ENCODE measurements at places on chromosomes 6 and 20.
A peak's percentile ranks its signal among the peaks of the same experiment; 100 is the strongest.

DNA sequence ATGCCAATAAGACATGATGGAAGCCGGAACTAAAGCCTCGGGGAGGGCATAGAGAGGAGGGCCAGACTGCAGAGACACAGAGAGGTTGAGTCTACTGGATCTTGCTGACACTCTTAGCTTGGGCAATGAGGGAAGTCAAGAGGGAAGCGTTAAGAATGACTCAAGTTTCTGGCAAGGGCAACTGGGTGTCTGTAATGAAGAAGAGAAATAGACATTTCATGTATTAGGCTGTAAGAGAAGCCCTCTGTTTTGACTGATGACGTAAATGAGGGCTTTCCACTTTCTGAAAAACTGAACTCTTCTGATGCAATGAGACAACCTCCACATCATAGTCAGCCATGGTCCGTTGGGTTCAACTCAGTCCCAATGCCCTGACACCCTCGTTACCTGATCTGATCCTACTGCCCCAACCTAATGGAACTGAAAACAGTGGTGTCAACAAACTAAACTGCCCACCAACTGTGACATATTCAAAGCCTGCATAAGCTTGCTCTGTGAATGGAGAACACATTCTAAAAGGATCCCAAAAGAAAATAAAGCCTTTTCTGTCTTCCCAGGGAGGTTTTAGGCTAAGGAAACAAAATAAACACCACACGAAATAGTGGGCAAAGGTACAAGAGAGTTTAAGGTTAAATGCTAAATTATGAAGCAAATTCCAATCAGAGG is 45.8 kb upstream of the PNRC1 start:
- DNase-seq: no peak

GRCh38 chr20:23926944-23927872 is 47.7 kb upstream of the CST5 start:
- no peak for DNase-seq

DNA sequence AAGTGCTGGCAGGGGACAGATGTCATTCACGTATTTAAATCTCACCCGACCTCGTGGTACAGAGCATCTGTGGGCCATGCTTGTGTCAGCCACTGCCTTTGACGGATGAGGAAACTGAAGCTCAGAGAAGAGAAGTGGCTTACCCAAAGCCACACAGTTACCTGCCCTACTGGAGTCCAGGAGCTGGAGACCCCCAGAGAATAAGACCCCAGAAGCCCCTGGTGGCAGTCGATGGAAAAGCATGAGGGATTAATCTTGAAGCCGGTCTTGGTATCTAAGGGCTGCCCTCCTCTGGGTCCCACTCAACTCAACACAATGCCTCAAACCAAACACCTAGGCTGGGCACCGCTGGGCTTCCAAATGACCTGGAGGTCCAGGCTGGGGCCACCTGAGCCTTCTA is 83.1 kb downstream of the GRM4 start:
- DNase-seq: no peak

DNA sequence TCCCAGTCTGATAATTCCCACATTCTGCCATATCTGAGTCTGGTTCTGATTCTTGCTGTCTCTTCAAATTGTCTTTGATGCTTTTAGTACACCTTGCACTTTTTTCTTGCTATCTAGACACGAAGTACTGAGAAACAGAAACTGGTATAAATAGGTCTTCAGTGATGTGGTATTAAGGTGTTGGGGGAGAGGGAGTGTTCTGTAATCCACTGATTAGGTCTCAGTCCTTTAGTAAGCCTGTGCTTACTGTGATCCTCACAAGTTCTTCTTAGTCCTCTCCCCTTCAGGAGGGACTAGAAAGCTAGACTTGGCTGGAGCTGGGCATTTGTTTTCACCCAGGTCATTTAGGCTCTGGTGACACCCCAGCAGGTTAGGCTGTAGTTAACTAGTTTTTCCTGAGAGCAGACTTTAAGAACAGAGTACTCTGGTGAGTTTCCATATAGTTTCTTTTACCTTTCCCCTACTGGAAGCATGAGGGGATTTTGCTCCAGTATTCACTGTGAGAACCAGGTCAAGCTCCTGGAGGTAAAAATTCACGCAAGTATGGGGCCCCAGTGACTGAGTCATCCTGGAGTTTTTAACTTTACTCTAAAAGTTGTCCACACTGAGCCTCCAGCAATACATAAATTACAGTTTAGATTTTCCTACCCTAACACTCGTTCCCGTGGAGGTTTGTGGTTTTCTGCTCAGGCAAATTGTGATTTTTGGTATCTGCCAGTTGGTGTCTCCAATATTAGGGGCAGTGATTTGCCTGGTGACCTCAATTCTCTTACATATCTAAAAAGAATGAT is 154.6 kb downstream of the CDKAL1 start:
- DNase-seq: no peak

- DNase-seq: peak; percentile 67
Observed at GRCh38 chr6:30542404-30542725, 13.9 kb downstream of the GNL1 start.

DNA sequence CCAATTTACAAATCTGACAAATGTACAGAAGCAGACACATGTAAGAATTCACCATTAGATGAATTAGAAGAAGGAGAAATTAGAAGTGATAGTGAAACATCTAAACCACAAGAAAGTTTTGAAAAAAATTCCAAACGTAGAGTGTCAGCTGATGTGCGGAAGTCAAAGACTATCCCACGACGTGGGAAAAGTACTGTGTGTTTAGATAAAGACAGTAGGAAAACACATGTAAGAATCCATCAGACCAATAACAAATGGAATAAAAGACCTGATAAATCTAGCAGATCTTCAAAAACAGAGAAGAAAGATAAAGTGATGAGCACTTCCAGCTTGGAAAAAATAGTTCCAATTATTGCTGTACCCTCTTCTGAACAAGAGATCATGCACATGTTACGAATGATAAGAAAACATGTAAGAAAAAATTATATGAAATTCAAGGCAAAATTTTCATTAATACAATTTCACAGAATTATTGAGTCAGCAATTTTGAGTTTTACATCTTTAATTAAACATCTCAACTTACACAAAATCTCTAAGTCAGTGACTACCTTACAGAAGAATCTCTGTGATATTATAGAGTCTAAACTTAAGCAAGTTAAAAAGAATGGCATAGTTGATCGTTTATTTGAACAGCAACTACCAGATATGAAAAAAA is 28.1 kb upstream of the GJA10 start:
- DNase-seq: no peak

- DNase-seq: no peak
Observed at GRCh38 chr6:135002974-135003703, 51.5 kb downstream of the HBS1L start.

GRCh38 chr20:58613061-58613854 is 37.8 kb upstream of the STX16 start:
- no peak for DNase-seq

DNA sequence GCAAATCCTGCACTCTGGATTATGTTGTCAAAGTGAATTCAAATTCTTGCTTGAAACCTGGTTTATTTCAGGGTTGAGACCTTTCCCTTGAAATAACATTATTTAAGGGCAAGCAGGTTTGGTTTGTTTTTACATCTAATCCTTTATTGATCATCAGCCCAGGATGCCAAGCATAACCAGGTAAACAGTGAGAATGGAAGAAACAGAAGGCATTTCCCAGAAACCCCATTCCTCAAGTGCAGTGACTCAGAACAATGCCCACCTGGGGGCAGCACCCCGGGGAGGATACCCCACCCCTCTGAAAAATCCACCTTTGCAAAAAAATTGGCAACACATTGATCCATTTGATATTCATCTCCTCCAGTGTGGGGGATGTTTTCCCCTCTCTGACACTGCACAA is 32.5 kb downstream of the POFUT1 start:
- DNase-seq: no peak

GRCh38 chr6:139521338-139521737 is 146.9 kb upstream of the CITED2 start:
- DNase-seq: no peak

GRCh38 chr6:54248319-54248718 is 59.9 kb upstream of the TINAG start:
- DNase-seq: no peak

- DNase-seq: no peak
Observed at GRCh38 chr6:161796681-161797080, 522.8 kb upstream of the AGPAT4 start.

- no peak for DNase-seq
Observed at GRCh38 chr6:104958178-104959025, 1.5 kb downstream of the LIN28B start.

DNA sequence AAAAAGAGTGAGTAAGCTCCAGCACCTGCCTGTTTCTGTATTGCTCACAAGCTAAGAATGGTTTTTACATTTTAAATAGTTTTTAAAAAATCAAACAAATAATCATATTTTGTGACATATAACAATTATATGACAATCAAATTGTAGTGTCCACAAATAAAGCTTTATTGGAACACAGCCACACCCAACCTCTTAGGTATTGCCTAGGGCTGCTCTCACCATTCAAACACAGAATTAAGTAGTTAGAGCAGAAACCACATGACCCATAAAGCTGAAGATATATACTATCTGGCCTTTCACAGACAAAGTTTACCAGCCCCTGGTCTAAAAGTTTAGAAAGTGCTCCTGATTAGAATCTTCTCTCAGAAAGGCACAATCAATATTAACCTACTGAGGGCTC is 11.2 kb downstream of the TNFRSF21 start:
- DNase-seq: no peak

- no peak for DNase-seq
Observed at GRCh38 chr6:126880964-126881363, 237.5 kb upstream of the RSPO3 start.

- DNase-seq: no peak
Observed at GRCh38 chr20:60573003-60573680, 614.9 kb downstream of the CDH26 start.

- no peak for DNase-seq
Observed at GRCh38 chr20:16707674-16708073, 22.2 kb upstream of the SNRPB2 start.

DNA sequence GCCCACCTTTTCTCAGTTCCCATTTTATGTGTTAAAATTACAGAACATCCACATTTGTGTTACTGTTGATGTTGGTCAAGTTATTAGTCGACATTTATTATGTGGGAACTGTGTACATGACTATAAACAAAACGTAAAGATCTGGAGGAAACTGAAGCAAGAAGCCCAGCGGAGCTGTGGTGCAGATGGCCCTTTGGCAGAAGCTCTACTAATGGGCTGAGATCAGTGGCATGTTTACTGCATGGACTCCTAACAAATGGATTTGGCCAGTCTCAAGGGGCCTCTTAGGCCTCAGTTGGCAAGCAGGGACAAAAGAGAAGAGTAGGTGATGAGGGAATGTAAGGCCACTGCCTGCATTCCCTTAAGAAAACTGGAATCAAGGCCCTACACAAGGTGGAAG is 282.1 kb upstream of the TCF21 start:
- no peak for DNase-seq

- DNase-seq: no peak
Observed at GRCh38 chr6:19472850-19473249, 364.3 kb upstream of the ID4 start.

- no peak for DNase-seq
Observed at GRCh38 chr20:57379263-57379647, 11.9 kb upstream of the RBM38 start.

GRCh38 chr6:26022737-26023136 is 60.1 kb downstream of the TRIM38 start:
- DNase-seq: no peak

GRCh38 chr6:83199863-83200225 is 6.7 kb downstream of the RWDD2A start:
- no peak for DNase-seq

DNA sequence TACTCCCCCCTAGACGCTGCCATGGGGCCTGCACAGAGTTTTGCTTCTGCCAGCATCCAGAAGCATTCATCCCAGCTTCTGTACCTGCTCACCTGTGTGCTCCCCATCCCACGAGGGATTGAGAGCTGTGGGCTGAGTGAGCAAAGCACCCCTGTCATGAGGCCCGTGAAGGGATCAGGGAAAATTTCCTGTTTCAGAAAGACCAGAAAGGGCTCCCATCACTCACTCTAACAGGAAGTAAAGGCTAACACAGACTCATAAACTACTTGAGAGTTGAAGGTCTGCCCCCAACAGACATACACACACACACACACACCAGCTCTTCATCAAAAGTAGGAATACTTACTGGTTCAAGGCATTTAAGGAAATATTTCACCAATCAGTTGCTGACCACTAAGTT is 256.5 kb upstream of the NT5E start:
- DNase-seq: no peak

DNA sequence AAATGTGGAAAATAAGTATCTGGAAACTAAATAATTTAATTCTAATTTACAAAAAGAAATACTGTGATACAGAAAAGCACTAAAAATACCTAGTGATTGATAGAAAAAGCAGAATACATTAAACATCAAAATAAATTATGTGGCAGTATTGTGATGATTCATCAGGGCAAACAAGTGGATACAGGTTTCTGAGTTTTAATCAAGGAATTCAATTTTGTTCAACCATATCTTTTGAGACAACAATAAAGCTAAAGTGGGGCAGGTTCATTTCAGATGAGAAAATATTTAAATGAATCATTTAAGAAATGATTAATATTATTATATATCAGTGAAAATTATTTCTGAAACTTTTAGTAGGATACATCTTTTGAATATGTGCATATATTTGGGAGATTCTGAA is 49.8 kb downstream of the GRIK2 start:
- no peak for DNase-seq

- DNase-seq: no peak
Observed at GRCh38 chr20:57791966-57792365, 82.2 kb upstream of the PMEPA1 start.

DNA sequence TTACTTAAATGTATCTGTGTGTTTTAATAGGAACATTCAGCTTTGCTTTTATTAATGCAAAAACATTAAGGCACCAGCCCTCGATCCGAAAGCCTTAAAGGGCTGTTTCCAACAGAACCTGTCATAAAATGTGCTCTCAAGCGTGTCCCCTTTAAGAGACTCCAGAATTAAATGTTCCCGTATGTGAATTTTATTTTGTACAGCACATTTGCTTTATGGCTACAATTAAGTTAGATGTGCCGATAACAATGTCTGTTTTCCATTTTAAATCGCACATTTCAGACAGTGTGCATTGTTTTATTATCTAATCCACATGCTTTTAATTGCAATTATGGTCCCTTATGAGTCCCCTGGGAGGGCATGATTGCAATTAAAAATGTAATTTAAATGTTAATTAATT is 198.9 kb downstream of the TSHZ2 start:
- no peak for DNase-seq

- DNase-seq: peak; percentile 19
Observed at GRCh38 chr20:31666258-31667042, 28.7 kb downstream of the COX4I2 start.

DNA sequence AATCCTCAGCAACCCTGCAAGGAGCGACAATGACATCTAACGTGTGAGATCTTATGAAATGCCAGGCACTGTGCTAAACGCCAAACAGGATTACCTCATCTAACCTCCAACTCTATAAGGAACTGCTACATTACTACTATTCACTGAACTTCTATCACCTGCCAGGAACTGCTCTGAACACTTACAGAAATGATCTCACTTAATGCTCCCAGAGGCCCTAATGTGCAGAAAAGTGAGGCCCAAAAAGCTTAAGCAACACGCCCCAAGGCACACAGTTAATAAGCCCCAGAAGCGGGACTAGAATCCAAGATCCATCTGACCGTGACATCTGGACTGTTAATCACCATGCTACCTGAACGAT is 28.5 kb downstream of the TRAM2 start:
- no peak for DNase-seq

- no peak for DNase-seq
Observed at GRCh38 chr6:166774292-166774691, 147.2 kb upstream of the RPS6KA2 start.

Data from central memory CD4-positive, alpha-beta T cell (primary cell).